ENCODE measurements at places on chromosomes 5 and 9.

DNA sequence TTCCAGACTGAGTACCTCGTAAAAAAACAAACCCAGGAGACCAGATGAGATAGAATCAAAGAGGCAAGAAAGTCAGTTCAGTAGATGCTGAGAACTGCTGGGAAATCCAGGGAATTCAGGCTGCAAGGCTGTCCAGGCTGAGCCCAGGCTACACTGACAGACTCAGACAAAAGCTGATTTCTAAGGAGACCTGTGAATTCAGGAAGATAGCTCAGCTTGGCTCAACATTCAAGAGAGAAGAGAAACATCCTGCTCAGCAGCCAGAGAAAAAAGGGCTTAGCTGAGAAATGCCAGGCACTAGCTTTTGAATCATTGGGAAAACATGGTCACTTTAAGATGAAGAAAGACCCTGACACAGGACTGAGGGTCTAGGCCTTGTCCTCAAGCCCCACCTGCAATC, 118.2 kb upstream of the SLC44A1 start:
- no peak for DNase-seq

DNA sequence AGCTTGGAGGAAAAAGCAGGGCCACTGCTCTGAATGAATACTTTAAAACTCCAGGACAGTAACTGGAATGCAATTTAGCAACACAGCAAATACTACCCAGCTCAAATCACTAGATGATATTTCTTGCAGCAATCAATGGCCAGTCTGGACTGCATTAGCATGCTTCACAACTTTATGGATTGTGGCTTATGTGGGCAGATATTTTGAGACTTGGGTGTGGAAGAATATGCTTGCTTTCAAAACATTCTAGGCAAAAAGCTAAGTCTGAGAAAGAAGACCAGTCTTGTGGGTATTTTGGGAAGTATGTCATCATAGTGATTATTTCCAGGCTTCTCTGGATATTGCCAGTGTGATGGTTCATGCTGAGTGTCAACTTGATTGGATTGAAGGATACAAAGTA, 3.1 kb downstream of the RANBP3L start:
- DNase-seq: no peak

DNA sequence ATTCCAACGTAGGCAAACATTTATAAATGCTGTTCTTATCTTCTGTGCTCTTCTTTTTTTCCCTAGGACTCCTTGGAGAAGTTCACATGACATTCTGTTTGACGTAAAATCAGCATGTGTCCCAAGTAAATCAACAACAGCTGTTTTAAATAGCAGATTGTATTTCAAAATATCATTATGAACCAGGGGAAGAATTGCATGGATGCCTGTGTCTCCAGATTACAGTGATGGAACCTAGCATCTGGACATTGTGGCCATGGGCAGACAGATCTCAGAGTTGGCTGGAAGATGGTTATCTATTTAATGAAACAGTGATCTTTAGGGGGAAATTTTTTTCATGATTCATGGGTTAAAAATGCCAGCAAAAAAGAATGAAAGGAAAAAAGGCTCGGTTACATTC, 222.0 kb downstream of the MAN2A1 start:
- DNase-seq: no peak

- DNase-seq: no peak
Observed at GRCh38 chr5:77167695-77168121, 42.8 kb upstream of the PDE8B start.

GRCh38 chr5:141617682-141618029, 1.1 kb downstream of the DIAPH1 start:
- DNase-seq: peak; percentile 23

GRCh38 chr9:75108571-75108970, 20.3 kb downstream of the OSTF1 start:
- peak; percentile 36 for DNase-seq

DNA sequence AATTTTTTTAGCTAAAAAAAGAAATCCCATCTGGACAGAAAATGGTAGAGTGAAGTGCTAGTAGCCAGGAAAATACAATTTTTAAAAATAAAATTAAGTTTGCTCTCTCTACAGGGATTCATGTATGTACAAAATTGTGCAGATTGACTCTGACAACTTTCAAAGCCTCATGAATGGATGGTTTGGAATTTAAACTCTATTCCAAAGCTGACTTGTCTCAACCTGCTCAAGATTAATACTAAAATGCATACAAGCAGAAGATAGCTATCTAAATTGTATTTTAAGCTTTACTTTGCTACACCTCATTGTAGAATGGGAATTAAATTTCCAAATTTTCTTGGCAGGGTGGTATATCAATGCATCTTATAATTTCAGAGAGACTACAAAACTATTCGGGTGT, 257.6 kb downstream of the RFX3 start:
- no peak for DNase-seq

DNA sequence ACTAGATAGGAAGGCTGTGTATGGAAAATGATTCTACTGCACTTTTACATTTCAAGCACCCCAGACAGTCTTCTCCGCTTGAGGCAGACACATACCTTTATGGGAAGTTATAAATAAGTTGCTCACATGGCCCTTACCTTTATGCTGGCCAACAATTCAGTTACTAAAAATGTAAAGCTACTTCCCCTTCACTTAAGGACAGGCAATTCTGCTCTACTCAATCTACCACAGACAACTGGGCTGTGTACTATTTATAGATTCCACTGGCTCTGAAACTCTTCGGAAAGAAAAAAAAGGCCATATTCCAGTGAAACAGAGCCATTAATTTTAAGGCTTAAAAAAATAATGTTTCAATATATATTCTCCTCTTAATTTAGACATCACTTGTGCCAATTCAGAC, 59.4 kb downstream of the ELAVL2 start:
- DNase-seq: no peak

Data from CD4-positive, alpha-beta T cell treated with Interleukin-17A for 4 hours (primary cell).